NCI-H1048 (cell line): ENCODE measurements at places on chromosomes 2 and 18.

GRCh38 chr2:184598316-184599053, at the start of gene ZNF804A:
Gene ZNF804A (plus strand): TSS chr2:184598529. CDS start chr2:184598960, 431 bp downstream.
- DNase-seq = no peak

DNA sequence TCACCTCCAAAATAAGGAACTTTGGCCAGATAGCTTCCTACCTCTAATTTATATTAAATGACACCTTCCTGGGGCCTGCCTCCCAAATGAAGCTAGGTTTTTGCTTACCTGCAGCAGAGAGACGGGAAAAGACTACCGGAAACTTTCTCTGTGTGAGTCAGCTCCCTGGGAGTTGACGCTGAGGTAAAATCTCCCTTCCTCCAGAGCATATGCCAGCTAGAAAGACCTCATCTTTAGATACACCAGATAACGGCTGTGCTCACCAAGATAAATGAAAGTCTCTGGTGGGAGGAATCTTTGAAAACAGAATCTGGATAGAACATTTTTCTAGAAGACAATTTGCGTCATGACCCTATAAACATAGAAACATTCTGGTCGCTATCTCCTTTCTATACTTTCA, 99.7 kb upstream of the RFX8 start:
- no peak for DNase-seq

GRCh38 chr18:51561821-51562220, 364.3 kb upstream of the MEX3C start:
- no peak for DNase-seq

DNA sequence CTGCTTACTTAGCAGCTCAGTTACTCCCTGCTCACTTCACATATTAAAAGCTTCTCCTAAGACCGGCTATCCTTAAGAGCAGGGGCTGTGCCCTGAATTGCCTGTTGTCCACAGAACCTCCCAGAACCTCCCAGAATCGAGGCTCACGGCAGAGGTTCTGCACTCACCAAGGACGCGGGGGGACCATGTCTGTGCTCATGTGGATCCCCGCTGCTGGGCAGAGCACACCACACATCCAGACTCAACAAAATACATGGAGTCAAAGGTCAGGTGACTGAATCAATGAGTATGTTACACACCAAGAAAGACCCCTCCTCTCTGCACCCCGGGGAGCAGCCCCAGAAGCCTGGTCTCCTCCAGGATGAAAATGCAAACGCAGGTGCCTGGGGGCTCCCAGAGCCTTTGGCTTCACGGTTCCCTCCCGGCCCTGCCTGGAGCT, 149.0 kb downstream of the MBP start:
- no peak for DNase-seq

GRCh38 chr2:12402440-12403139, 314.1 kb upstream of the TRIB2 start:
- DNase-seq = no peak
